ENCODE measurements at places on chromosomes 5 and 9.

DNA sequence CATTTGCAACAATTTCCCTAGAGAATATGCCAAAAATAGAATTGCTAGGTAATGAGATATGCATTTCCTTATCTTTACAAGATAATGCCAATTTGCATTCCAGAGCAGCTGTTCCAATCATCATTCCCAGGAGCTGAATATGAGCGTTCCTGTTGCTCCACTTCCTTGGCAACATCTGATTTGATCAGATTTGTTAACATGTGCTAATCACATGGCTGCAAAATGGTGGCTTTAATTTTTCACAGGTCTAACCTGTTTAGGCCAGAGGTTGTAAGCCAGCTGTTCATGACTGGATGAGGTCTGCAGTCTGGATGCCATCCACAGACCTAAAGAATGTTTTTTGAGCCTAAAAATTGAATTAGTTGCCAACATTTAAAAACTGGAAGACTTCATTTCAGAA lies 220.7 kb upstream of the IL12B start:
- no peak for DNase-seq

GRCh38 chr5:71887680-71888079 lies 168.6 kb downstream of the CARTPT start:
- no peak for DNase-seq

GRCh38 chr5:129858131-129858675 lies 46.1 kb upstream of the CHSY3 start:
- no peak for DNase-seq

GRCh38 chr9:33921967-33922895 lies 105.3 kb downstream of the UBE2R2 start:
- DNase-seq, result no peak
